Central memory CD8-positive, alpha-beta T cell (primary cell): ENCODE measurements at places on chromosomes 3 and 15.

DNA sequence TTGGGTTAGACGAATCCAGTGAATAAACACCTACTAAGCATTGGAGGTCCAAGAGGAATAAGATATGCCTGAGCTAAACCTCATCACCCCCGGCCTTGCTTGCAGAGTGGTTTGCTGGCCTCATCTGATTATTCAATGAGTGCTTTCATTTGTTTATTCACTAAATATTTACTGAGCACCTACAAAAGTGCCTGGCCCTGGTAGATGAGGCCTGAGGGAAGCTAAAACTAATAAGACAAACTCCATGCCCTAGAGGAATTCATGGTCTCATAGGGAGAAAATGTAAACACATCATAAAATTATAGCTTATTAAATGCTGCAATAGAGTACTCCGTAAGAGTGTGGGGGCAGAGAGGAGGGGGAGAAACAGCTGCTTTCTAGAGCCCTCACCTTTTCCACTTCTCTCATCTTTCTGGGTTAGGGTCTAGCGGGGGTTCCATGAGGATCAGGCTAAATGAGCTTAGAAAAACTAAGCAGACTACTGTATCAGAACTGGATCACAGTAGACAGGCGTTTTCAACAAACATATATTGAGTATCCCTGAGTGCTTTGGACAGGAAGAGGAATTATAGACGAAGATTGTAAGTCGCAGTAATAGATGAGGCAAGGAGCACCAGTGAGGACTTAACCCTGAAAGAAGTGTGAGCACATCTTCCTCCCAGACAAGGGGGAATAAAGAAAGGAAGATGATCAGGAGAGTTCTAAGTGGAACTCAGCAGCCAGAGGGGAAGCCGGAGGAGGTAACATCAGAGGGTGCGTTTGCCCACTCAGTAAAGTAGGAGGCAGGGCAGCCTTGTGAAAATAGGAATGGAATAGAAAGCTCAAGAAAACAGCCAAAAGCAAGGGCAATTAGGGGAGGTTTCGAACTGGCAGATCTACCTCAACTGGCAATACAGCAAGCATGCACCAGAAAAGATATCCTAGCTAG, 31.5 kb upstream of the LAMP3 start:
- H3K27ac ChIP-seq: no peak overlapping the region
- DNase-seq: no peak

DNA sequence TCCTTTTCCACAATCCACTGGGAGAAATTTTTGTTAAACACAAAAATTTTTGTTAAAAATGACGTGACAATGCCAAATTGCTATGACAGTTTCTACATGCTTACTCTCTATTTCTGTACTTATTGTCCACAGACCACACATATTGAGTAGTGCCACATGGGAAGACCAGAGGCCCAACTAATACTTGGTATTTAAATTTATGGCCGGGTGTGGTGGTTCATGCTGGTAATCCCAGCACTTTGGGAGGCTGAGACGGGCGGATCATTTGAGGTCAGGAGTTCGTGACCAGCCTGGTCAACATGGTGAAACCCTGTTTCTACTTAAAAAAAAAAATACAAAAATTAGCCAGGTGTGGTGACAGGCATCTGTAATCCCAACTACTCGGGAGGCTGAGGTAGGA, 20.3 kb downstream of the ZBTB11 start:
- H3K4me3 ChIP-seq: no peak overlapping the region
- no peak for DNase-seq
- H3K27ac ChIP-seq: no peak overlapping the region
- peaks cover 89% of the 10 kb centered on the region for H3K36me3 ChIP-seq
- H3K27me3 ChIP-seq: no peaks in the 10 kb centered on the region
- no peaks in the 10 kb centered on the region for H3K4me1 ChIP-seq

DNA sequence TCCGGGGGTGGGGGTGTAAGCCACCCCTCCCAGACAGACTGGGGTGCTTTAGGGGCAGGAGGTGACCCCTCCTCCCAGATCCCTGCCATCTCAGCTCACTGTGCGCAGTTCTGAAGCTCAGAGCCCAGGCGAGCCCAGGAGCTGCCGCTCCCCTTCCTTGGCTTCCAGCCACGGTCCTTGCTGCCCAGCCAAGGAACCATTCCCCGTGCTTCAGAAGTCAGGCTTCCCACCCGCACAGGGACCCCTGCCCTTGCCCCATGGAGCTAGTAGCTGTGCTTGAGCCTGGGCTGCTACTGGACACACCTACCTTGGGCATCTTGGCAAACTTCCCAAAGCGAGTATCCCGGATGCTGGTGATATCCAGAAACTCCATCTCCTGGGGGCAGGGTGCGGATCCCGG, 4.8 kb downstream of the PLCB2 start:
- no peaks in the 10 kb centered on the region for H3K27me3 ChIP-seq
- H3K4me1 ChIP-seq: peaks cover 42% of the 10 kb centered on the region

GRCh38 chr3:118817748-118818165, 216.9 kb downstream of the IGSF11 start:
- no peaks in the 10 kb centered on the region for H3K36me3 ChIP-seq
- H3K4me1 ChIP-seq: no peaks in the 10 kb centered on the region
- H3K4me3 ChIP-seq: no peak overlapping the region
- no peak overlapping the region for H3K27ac ChIP-seq
- peaks cover 19% of the 10 kb centered on the region for H3K27me3 ChIP-seq

DNA sequence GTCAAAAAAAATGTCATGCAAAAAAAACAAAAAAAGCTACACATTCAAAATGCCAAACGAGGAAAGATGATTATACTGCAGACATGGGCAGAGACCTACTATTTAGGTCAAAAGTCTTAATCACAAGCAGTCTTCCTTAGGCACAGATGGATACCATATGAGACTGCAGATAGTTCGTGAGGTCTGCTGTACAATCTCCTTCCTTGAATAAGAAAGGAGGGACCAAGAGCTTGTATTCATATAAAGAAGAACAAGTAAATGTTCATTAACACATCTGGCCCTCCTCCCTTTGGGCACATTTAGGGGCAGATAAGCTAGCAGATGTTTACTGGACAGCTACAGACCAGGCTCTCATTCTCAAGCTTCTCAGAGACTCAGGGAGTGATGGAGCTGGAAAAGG, 45.3 kb downstream of the ANXA2 start:
- H3K27ac ChIP-seq: peak overlapping the region; percentile 64
- H3K4me1 ChIP-seq: peaks cover 13% of the 10 kb centered on the region
- no peak overlapping the region for H3K4me3 ChIP-seq
- H3K36me3 ChIP-seq: peaks cover 76% of the 10 kb centered on the region

- H3K4me1 ChIP-seq: peaks cover 3% of the 10 kb centered on the region
- no peak overlapping the region for H3K27ac ChIP-seq
- H3K27me3 ChIP-seq: peaks cover 18% of the 10 kb centered on the region
- H3K4me3 ChIP-seq: no peak overlapping the region
- H3K36me3 ChIP-seq: no peaks in the 10 kb centered on the region
Measured at GRCh38 chr3:13846238-13846637, 33.6 kb downstream of the WNT7A start.

- H3K27me3 ChIP-seq: peaks cover 9% of the 10 kb centered on the region
- peaks cover 10% of the 10 kb centered on the region for H3K4me1 ChIP-seq
- no peaks in the 10 kb centered on the region for H3K36me3 ChIP-seq
- no peak for DNase-seq
- peak overlapping the region; percentile 22 for H3K27ac ChIP-seq
Measured at GRCh38 chr15:88911766-88912118, 1.4 kb downstream of the MFGE8 start.

DNA sequence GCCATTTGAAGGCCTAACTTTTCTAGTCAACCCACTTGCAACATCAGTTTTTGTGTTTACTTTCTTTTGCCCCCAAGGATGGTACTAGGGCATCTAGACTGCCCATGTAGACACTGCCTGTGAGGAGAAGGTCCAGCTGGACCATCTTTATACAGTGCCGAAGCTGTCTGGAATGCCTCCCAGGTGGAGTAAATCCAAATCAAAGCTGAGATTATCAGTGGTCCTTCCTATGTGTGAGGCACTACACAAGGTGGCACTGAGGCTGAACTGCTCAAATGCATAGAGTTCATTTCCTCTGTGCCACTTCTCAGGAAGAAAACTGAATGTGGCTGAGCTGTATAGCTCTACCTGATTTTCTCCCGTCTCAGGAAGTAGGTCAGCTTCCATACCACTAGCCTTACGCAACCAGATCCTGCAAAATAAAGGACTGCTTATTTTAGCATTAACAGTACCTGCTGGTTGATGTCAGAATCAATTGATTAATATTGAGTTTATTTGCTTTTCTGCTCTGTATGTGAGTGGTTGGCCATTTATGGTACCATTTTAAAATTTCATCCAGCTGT, 106.1 kb downstream of the GHSR start:
- DNase-seq: no peak
- H3K27ac ChIP-seq: no peak overlapping the region
- no peaks in the 10 kb centered on the region for H3K4me1 ChIP-seq

GRCh38 chr3:42640771-42641370, 12.6 kb upstream of the ZBTB47 start:
- peak overlapping the region; percentile 61 for H3K27ac ChIP-seq
- no peak for DNase-seq
- H3K27me3 ChIP-seq: no peaks in the 10 kb centered on the region
- peaks cover 7% of the 10 kb centered on the region for H3K4me1 ChIP-seq
- peaks cover 36% of the 10 kb centered on the region for H3K36me3 ChIP-seq
- no peak overlapping the region for H3K4me3 ChIP-seq

- DNase-seq: no peak
- no peaks in the 10 kb centered on the region for H3K27me3 ChIP-seq
- peaks cover 45% of the 10 kb centered on the region for H3K4me1 ChIP-seq
Measured at GRCh38 chr3:52055537-52056351, 627 bp downstream of the DUSP7 start.

DNA sequence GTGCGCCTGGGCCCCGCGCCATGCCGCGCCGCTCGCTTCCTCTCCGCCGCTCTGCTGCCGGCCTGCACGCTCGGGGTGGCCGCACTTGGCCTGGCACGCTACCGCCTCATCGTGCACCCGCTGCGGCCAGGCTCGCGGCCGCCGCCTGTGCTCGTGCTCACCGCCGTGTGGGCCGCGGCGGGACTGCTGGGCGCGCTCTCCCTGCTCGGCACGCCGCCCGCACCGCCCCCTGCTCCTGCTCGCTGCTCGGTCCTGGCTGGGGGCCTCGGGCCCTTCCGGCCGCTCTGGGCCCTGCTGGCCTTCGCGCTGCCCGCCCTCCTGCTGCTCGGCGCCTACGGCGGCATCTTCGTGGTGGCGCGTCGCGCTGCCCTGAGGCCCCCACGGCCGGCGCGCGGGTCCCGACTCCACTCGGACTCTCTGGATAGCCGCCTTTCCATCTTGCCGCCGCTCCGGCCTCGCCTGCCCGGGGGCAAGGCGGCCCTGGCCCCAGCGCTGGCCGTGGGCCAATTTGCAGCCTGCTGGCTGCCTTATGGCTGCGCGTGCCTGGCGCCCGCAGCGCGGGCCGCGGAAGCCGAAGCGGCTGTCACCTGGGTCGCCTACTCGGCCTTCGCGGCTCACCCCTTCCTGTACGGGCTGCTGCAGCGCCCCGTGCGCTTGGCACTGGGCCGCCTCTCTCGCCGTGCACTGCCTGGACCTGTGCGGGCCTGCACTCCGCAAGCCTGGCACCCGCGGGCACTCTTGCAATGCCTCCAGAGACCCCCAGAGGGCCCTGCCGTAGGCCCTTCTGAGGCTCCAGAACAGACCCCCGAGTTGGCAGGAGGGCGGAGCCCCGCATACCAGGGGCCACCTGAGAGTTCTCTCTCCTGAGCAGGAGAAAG, 951 bp downstream of the GPR62 start:
- H3K36me3 ChIP-seq: peaks cover 3% of the 10 kb centered on the region
- DNase-seq: no peak
- peaks cover 5% of the 10 kb centered on the region for H3K4me1 ChIP-seq
- H3K4me3 ChIP-seq: peak overlapping the region; percentile 36
- H3K27me3 ChIP-seq: peaks cover 32% of the 10 kb centered on the region

- DNase-seq: no peak
- H3K4me1 ChIP-seq: peaks cover 10% of the 10 kb centered on the region
- H3K36me3 ChIP-seq: peaks cover 2% of the 10 kb centered on the region
- H3K4me3 ChIP-seq: no peak overlapping the region
- H3K27me3 ChIP-seq: no peaks in the 10 kb centered on the region
- no peak overlapping the region for H3K27ac ChIP-seq
Measured at GRCh38 chr15:58556028-58556361, 124.2 kb downstream of the LIPC start.

DNA sequence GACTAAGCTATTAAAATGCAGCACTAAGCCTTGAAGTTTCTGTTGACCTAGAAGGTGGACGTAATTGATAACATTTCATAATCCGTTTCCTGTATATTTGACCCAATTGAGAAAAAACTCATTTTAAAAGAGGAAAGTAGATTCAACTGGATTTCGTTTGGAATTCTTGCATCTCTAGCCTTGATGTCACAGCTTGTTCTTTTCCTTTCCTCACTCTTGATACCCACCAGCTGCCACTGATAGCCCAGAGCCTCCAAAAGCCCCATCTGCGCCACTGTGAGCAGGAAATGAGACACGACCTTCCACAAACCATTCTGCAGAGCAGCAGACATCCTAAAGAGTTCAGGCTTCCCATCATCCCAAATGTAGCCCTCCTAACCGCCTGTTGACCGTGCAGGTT, 61.8 kb downstream of the FOXB1 start:
- DNase-seq: no peak
- peaks cover 31% of the 10 kb centered on the region for H3K27me3 ChIP-seq
- H3K27ac ChIP-seq: no peak overlapping the region
- H3K4me1 ChIP-seq: no peaks in the 10 kb centered on the region

DNA sequence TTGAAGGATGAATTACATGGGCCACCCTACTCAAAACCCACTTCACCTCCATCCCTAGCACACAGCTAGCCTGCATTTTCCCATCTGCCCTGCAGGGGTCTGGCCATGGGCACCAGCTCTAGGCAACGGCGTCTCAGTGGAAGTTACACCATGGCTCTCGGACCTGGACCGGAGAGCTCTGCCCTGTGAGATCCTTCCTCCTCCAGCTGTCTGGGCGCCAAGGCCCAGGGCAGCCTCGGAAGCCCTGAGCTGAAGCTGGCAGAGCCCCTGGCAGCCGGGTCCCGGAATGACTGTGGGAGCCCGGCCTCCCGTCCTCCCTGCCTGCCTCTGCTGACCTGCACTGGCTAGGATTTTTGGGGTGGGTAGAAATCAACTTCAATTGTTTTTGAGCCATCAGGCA, 98.9 kb downstream of the CHSY1 start:
- DNase-seq: no peak
- no peak overlapping the region for H3K4me3 ChIP-seq
- H3K36me3 ChIP-seq: peaks cover 2% of the 10 kb centered on the region

DNA sequence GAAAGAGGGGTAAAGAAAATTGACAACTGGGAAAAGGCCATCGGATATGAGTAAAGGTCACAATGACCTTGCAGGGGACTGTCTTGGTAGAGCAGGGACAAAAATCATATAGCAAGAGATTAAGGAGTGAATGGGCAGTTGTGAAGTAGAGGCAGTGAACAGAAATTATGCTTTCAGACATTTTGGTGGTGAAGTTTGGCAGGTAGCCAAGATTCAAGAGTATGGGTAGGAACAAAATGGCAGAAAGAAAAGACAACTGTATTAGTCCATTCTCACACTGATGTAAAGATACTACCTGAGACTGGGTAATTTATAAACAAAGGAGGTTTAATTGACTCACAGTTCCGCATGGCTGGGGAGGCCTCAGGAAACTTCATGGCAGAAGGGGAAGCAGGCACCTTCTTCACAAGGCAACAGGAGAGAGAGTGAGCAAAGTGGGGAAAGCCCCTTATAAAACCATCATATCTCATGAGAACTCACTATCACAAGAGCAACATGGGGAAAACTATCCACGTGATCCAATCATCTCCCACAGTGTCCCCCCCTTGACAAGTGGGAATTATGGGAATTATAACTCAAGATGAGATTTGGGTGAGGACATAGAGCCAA, 84.0 kb downstream of the CGNL1 start:
- H3K36me3 ChIP-seq: no peaks in the 10 kb centered on the region
- H3K27ac ChIP-seq: no peak overlapping the region
- DNase-seq: no peak
- no peak overlapping the region for H3K4me3 ChIP-seq
- no peaks in the 10 kb centered on the region for H3K4me1 ChIP-seq
- peaks cover 18% of the 10 kb centered on the region for H3K27me3 ChIP-seq
